ENCODE measurements at places on chromosomes 7 and 10. TPM values are rescaled to one million over a fixed set of nuclear protein-coding genes. Genes with fewer than 3 reads are reported as not detected.
A peak's percentile ranks its signal among the peaks of the same experiment; 100 is the strongest.

The TFEC gene
- not detected for total RNA-seq

The C10orf67 gene
- 0.26 TPM for total RNA-seq

DNA sequence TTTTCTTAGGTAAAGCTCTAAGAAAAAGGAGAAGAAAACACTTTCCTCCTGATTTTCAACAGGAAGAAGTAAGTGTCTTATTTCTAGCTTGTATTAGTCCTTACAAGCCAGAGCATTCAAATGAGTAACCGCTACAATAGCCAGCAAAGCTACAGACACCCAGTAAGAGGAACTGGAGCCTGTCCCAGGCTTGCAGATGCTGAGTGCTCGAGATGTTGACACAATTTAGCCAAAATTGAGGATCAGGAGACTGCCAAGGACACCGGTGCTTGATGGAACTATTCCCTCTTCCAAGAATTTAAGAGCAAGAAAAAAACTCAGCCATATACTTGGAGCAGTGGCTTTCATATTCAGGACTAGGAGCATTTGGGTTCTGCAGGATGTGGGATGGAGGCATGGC is 149.3 kb upstream of the DPP6 start:
- no peak for DNase-seq

DNA sequence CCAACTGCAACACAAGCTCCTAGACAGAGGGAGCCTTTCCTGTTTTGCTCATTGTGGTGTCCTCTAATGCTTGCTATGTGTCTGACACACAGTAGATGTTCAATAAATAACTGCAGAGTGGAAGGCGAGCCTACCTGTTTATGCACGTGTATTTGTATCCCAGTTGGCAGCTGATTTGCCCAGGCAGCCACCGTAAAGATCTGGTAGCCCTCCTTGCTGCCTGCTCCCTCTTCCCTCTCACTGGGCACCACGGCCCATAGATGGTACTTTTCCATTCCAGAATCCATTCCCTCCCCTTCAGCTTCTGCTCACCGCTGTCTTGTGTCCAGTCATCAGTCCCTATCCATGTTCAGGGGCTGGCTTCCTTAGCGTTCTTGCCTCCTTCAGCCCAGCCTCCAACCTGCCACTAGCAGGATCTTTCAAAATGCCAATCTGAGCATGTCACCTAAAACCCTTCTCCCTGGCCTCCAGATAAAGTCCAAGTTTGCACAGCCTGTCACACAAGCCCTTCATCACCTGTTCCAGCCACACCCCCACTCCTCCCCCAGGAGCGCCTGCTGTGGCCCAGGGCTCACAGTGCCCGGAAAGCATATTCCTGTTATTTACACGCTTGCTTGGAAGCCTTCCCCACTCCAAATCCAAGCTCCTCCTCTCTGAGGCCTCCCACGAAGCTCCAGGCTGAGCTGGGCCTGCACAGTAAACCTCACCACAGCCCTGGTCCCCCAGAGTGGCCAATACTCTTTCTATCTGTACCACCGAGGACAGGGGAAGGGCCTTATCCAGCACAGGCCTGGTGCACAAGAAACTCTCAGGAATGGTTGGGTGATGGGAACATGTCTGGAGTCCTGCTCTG is 21.0 kb downstream of the ZCCHC24 start:
- DNase-seq = no peak

DNA sequence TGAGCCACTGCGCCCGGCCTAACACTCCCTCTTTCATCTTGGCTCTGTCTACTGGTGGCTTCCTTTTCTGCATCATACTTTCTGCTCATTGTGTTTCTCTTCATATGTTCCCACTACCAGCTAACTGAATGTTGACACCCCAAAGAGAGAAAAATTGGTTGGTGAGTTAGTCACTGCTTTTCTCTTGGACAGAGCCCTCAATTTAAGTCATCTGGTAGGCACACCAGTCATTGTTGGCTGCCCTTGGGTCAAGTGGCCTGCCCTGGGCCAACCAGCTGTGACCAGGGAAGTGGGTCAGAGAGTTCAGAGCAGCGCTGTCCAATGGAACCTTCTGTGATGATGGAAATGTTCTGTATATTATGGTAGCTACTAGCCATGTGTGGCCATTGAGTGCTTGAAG is 52.0 kb downstream of the GRK5 start:
- no peak for DNase-seq

- DNase-seq = no peak
Measured at GRCh38 chr10:78267598-78267997, 233.9 kb downstream of the RPS24 start.

DNA sequence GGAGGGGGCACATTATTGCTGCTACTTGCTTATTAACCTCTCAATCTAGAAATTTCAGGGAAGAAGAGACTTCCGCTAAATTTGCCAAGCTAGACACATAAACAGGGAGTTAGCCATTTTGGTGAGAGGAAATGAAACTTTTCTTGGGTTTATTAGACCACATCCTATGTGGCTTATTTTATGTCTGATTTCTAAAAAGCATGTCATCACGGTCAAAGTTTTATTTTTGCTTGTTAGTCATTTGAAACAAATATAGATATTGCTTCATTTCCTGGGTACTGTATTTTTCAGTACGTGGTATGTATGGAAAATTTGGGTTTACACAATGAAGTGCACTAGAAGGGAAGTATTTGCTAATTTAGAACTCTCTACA is 144.1 kb downstream of the TCF7L2 start:
- peak; percentile 82 for DNase-seq

DNA sequence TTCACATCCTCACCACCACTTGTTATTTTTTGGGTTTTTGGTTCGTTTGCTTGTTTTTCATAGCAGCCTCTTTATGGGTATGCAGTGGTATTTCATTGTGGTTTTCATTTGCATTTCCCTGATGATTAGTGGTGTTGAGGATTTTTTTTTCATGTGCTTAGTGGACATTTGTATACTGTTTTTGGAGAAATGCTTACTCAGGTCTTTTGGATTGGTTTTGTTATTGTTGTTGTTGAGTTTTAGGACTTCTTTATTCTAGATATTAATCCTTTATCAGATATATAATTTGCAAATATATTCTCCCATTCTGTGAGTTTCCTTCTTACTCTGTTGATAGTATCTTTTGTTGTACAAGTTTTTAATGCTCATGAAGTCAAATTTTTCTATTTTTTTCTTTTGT is 42.8 kb downstream of the GAD2 start:
- no peak for DNase-seq

GRCh38 chr10:91944880-91945630 is 21.5 kb downstream of the BTAF1 start:
- peak; percentile 46 for DNase-seq

All from bronchial epithelial cell (primary cell).